ENCODE measurements at places on chromosomes 2 and 18. TPM values are rescaled to one million over a fixed set of nuclear protein-coding genes. Genes with fewer than 3 reads are reported as not detected.
A peak's percentile ranks its signal among the peaks of the same experiment; 100 is the strongest.

GRCh38 chr2:25241452-25241851 is 73.1 kb upstream of the POMC start:
- no peak for DNase-seq

- no peak for DNase-seq
These were observed 5.0 kb upstream of the EVA1A start for GRCh38 chr2:75565472-75566462.

DNA sequence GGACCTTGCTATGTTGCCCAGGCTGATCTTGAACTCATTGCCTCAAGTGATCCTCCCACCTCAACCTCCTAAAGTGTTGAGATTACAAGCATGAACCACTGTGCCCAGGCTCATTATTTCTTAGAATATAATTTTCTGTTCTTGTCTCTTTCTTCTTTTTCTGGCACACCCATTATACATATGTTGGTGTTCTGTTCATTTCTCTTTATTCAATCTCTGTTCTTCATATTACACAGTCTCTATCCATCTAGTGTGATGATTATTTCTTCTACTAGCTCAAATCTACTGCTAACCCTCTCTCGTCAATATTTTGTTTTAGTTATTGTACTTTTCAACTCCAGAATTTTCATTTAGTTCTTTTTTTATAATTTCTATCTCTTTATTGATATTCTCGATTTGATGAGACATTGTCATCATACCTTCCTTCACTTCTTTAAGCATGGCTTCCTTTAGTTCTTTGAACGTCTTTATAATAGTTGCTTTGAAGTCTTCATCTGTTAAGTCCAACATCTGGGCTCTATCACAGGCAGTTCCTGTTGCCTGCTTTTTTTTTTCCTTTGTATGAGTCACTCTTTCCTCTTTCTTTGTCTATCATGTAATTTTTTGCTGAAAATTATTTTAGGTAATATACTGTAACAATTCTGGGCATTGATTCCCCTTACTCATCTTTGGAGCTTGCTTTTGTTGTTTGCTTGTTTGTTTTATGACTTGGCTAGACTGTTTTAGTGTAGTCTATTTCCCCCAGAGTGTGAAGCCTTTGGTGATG is 196.4 kb upstream of the NABP1 start:
- DNase-seq: no peak

DNA sequence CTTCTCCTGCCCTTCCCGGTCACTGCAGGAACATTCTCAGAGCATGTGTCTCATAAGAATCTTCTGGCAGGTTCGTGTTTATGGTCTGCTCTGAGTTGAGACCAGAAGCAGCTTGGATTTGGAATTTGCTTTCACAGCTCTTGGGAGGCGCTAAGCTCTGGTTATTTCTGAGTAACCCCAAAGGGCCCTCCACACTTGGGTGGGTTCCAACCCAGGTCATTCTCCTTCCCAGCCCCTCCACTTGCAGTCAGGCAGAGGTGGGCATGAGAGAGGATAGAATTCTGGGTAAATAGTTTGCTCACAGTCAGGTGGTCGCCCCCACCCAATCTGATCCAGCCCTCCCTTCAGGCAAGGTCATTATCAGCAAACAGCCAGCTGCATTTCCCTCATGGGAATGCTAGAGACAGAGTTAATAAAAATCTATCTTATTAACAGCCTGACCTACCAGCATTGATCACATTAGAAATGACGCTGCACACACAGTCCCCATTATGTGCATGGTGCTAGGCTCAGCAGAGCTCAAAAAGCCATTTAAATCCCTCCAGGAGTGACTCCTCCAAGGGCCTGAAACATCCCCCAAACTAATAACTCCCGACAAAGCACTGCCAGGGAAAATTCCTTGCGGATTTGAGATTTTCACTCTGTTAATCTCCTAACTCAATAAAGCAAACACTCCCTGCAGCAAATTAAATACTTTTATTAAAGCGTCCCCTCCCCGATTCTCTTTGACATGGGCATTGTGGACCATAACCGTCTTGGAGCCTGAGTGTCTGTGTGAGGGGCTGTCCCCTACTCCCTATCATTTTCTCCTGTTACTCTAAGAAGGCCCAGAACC is 61.9 kb downstream of the SLC4A5 start:
- no peak for DNase-seq

- DNase-seq: no peak
These were observed 168.6 kb downstream of the KLHL29 start for GRCh38 chr2:23553561-23553960.

- DNase-seq: no peak
These were observed 109.2 kb upstream of the VRK2 start for GRCh38 chr2:57937456-57937855.

DNA sequence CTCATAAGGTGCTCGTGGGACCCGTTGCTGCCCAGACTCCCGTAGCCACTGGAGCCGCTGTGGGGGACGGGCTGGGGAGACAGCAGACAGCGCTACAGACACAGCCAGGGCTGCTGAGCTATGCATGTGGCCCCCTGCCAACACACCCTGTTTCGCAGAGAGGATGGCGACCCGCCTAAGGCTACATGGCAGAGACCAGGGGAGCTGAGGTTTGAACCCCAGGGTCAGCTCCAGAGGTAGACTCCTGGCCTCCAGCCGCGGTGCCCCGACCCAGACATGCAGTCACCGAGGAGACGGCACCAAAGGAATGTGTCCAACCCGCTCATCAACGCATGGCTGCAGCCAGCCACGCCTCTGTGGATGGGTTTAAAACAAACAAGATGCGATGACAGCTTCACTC is 21.0 kb upstream of the HES6 start:
- DNase-seq: no peak

GRCh38 chr2:233360771-233361176 is 6.5 kb downstream of the DGKD start:
- no peak for DNase-seq

DNA sequence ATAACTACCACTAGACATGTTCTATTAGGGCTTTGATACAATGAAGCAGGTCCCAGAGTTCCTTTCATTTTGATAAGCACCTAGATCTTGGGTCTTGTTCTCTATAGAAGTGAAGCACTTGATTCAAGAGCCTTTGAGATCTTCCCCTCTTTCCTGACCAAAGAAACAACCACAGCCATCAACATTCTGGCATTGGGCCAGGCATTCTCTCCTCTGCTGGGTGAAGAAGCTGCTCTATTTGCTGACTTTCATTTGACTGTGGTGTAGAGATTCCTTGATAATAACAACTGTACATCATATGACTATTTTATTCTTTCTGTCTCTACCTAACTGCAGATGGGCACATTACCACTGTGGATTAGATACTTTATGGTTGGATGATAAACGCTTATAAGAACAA is 96.6 kb upstream of the LYPD1 start:
- DNase-seq: no peak

DNA sequence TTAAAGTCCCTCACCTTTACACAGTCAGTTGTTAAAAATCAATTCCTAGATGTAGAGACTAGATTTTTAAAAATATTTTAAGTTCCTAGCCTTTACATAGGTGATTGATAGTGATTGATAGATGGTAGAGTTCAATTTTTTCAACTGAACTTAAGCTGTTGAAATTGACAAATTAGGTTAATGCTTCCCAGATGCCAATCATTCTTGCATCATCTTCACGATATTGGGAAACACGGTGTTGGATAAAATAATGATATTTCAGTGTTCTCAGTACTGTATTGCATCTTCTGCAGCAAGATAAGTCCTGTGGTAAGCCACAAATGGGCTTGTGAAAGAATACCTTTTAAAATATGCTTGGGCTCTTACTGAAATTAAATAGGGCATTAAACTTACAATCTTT is 667.6 kb downstream of the STK39 start:
- DNase-seq: no peak

DNA sequence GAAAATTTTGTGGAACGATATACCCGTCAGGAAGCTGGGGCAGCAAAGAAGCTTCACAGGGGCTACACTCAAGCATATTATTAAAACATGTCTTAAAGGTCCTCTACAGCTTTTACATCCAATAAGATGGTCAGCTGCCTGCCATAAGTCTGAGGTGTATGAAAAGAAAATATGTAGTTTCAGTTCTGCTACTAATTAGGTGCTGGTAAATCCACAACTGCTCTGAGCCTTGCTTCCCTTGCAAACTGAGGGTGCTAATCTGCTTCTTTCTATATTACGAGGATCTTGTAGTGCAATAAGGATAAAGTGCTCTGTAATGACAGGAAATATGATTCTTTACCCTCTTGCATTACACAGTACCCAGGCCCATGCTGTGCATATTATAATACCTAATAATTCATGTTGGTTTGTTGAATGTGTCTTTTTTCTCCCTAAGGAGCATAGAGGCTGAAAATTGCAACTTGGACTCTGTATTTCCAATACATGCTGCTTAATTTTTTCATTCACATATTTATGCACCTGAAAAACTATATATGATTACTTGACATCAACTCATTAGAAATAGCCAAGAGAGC is 14.5 kb upstream of the SLC8A1 start:
- no peak for DNase-seq

DNA sequence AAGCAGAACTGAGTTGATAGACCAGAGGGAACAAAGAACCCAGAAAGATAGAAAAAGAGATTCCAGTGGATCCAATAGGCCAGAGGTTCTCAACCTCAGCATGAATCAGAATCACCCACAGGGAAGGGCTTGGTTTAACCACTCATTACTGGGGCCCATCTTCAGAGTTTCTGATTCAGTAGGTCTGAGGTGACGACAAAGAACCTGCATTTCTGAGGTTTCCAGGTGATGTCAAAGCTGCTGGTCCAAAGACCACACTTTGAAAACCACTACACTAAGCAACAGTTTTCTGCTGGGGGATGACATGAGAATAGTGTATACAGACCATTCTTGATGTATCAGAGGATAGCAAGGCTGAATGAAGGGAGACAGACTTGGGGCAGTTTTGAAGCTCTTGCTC is 296.9 kb upstream of the STON1 start:
- no peak for DNase-seq

DNA sequence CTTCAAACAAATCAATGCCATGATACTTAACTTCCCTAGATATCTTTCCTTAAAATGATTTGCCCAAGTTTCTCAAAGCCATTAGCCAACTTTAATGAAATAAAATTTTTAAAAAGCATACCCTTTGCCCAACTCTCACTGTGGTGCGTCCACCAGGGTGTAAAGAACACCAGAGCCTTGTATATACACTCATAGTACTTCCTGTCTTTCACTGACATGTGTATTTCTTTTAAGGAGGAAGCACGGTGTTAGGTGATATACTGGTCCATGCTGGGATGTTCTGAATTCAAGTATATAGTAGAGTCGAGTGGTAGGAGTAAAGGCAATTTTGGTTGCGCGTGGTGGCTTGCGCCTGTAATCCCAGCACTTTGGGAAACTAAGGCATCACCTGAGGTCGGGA is 22.7 kb downstream of the AAK1 start:
- DNase-seq: no peak

DNA sequence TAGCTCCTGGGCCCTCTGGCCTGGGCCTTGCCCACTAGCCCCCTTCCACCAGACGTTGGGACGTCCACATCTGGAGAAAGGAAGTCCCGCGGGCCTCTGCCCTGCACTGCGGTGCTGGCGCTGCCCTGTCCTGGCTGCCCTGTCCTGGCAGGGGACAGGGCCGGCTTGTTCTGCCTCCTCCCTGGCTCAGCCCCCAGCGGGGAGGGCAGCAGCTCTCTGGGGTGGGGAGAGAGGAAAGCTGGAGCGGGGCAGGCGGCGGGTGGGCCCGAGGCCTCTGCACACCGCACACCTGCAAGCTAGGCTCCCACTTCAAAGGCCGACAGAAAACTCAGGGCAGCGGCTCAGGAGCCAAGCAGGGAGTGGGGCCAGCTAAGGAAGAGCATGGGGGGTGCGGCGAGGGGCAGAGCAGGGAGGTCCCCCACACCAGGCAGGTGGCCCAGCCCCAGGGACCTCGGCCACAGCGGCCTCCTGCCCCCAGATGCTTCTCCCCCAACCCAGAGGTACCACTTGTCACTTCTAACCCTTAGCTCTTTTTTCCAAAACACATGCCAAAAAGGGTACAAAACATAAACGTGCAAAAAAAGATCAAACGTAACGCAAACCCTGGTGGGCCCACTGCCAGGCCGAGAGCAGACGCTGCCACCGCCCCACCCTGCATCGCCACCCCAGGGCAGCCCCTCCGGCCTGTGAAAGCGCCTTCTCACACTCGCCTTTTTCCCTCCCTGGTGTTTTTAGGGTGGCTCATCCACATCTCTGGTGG is 13.5 kb downstream of the SNED1 start:
- peak; percentile 4 for DNase-seq

DNA sequence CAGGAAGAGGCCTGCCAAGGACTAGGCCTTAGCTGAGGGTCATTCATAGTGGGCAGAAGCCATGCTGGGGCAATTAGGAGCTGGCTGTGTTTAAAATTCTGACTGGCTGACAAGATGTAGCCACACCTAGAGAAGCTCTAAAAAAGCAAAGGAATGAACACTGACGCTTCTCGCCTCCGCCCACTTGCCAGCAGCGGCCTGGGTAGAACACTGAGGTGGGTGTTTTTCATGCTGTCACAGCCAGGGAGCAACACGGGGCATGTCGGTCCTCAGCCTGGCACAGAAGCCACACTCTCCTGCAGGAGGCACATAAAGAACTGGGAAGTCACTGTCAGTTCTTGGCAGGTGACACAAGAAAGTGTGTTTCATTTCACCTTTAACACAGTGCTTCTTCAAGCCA is 10.4 kb downstream of the CHST10 start:
- no peak for DNase-seq

DNA sequence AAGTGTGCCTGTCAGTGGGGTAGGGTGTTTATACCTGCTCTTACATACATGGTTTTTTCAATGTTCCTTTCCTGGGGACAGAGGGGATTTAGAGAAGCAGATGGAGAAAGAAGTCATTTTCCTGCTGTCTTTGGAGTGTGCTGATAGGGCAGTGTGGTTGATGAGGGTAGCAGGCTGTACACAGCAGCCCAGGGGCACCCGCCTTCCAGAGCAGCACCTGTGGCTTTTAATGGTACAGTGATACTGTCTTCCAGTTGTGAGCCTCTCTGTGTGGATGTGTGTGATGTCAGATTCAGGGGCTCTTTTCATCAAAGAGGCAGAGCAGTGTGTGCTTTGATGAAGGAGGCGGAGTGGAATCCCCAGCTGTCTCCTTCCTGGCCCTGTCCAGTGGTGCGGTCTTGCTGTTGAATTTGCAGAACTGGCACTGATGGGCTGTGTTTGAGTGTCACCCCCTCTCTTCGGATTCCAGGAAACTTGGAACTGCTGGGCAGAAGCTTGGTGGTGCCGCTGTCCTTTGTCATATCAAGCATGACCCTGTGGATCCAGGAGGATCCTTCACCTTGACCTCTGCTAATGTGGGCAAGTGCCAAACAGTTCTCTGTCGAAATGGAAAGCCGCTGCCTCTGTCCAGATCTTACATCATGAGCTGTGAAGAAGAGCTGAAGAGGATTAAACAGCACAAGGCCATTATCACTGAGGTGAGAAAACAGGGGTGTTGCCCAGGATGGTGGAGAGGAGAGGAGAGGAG is 259.8 kb downstream of the PHLPP1 start:
- no peak for DNase-seq

MPP4 gene
- total RNA-seq: not detected

STEAP3 gene
- 15.3 TPM for total RNA-seq

ZNF516 gene
- total RNA-seq: 158 TPM

ZAP70 gene
- total RNA-seq: 1.8 TPM

GREB1L gene
- 21.6 TPM for total RNA-seq

SCYGR3 gene
- total RNA-seq: not detected

IL1F10 gene
- total RNA-seq: not detected

MC2R gene
- total RNA-seq: not detected

NEU2 gene
- not detected for total RNA-seq

Data from prostate gland (tissue), 2 donors.